ENCODE measurements at places on chromosomes 7 and 10.

GRCh38 chr10:89745903-89746302, 44.5 kb downstream of the KIF20B start:
- no peak for DNase-seq

DNA sequence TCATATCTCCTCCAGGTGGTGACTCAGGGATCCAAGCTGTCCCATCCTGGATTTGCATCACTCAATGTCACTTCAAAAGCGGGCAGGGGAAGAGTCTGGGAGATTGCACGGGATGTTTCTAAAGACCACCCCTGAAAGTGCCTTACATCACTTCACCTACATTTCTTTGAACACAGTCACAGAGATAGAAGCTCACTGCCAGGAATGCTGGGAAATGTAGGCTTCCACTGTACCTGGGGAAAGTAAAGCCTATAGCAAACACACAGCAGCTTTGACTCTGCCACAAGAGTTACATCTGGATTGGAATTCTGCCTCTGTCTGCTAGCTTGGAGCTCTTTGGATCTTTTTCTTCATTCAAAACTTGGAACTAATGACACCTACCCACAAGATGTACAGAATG, 300.9 kb downstream of the WDR11 start:
- DNase-seq = no peak

DNA sequence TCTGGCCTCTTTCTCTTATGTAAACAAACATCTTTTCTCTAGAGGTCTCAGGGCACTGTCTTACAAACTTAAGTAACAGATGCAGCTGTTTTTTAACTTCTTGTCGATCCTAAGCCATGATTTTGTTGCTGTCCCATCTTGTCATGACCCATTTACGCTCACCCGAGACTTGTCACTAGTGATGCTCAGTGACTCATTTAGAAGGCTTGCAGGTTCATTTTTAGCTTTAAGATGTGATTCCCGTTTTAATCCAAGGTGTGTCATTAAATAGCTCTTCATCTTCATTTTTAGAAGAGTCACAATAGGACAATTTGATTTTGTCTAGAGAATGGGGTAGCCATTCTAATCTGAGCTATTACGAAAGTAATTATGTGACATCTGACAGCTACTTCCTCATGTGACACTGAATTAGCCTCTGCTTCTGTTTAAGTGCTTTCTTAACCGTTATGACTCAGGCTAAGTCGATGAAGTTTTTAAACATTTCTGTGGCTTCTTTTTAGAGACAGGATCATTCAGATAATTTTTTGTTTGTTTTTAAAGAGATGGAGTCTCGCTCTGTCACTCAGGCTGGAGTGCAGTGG, 42.7 kb downstream of the SPDYE5 start:
- no peak for DNase-seq

DNA sequence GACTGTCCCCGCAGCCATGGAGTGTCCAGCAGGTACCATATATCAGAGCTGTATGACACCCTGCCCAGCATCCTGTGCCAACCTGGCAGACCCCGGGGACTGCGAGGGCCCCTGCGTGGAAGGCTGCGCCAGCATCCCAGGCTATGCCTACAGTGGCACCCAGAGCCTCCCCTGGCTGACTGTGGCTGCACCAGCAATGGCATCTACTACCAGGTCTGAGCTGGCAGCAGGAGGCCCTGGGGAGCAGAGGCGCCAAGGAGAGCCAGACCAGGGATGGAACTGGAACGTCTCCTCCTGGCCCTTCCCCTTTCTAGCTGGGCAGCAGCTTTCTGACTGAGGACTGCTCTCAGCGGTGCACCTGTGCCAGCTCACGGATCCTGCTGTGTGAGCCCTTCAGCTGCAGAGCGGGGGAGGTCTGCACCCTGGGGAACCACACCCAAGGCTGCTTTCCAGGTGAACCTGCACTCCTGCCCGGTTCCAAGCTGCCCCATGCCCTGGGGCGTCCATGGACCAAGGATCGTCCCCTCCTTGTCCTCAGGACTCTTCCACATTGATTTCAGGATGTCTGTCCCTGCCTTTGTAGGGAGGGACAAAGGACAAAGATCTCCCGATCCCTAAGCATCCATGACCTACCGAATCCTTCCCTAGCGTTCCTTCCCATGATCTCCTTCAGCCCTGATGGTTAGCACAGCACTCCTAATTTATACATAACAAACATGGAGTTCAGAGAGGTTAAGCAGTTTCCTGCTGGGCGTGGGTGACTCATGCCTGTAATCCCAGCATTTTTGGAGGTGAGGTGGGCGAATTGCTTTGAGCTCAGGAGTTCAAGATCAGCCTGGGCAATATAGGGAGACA, 33.3 kb downstream of the EPHB4 start:
- no peak for DNase-seq

DNA sequence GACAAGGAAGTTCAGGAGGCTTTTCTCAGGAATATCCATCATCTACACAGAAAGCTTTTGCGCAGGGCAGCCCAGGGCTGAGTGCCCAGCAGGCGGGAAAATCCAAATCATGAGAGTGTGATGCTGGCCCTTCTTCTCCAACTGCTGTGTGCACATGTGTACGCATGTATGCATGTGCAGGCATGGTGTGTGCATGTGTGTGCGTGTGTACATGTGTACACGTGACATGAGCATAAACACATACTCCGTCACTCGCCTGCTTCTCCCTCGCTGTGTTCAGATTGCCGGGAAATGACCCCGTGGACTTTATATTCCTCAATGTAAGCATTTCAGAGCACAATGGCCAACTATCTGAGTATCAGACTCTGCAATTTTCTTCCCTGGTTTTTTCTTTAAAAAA, 85.1 kb downstream of the PRPF18 start:
- no peak for DNase-seq

DNA sequence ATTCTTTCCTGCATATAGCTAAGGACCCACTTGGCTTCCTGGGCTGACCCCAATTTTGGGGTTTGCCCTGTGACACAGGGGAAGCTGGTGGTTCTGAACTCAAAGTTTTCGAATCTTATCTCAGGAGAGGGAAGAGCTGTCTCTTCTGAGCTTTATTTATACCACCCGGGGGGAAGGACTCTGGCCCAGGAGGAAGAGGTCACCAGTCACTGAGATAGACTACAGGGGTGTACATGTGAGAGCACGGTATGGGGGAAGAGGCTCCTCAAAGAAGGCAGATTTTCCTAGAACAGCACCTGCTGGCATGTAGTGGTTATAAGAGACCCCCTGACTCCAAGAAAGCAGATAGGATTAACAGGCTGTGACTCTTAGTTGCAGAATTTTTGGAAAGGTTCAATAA, 101.8 kb upstream of the ELMO1 start:
- no peak for DNase-seq

GRCh38 chr7:97009753-97010732, 4.7 kb downstream of the DLX6 start:
- DNase-seq = no peak

- DNase-seq = no peak
Measured at GRCh38 chr10:972763-973162, 15.5 kb upstream of the GTPBP4 start.

GRCh38 chr10:13815756-13816155, 229.0 kb downstream of the PRPF18 start:
- DNase-seq = no peak

DNA sequence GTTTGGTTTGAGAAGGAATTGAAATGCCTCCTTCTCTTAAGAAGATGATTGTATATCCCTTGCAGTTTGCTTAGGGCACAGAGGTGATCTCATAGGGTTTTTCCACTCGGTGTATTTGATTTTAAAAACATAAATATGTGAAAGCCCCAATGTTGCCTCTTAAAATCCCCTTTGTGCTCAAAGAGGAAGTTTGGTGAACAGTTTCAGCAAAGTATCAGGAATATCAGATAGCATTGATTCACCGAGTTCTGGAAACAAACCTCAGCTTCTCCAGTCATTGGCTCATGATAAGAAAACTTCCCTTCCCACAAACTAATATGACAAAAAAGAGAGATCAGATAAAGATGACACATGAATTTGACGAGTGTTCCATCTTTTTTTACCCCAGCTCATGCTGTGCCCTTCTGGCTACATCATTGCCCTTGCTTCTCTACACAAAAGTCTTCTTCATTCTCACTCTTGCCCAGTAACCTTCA, 20.1 kb upstream of the SMNDC1 start:
- DNase-seq = no peak

DNA sequence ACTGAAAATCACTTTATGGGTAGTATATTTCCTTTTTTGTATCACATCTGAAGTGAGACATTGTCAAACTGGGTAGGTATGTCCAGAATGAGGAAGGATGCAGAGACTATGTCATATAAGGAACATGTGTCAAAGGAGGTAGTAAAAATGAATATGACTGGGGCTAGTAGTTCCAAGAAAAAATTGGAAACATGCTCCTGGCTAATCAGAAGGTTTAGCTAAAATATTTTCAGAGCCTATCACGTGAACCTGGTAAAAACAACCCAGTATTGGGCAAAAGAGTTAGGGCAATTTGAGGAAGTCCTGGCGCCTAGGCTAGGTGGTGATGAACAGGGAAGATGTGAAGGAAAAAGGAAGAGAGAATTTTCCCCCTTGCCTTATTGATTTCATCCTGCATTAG, 26.4 kb downstream of the ENTPD1 start:
- DNase-seq = no peak

DNA sequence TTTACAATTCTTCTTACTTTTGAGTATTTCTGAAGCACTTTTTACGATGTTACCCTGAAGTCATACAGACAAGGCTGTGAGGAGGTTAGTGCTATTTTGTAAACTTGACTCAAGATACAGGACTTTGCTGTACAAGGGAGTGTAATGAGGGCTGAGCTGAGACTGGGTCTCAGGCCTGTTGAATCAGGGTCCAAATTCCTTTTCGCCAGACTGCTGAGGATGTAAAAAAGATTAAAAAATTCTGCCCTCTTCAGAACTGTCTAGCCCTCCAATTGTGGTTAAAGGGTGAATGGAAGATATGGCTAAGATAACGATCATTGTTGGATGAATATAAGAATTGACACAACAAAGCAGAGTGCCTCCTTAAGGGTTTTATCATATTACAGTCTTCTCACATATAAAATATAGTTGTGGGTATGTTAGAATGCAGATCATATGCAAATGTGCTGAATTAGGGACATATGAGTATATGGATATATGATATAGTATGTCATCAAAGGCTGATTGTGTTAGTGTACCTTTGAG, 165.4 kb downstream of the SUGCT start:
- no peak for DNase-seq

GRCh38 chr7:20095436-20095835, 121.7 kb downstream of the MACC1 start:
- no peak for DNase-seq

GRCh38 chr10:6396652-6397051, 183.4 kb downstream of the PRKCQ start:
- DNase-seq = no peak

DNA sequence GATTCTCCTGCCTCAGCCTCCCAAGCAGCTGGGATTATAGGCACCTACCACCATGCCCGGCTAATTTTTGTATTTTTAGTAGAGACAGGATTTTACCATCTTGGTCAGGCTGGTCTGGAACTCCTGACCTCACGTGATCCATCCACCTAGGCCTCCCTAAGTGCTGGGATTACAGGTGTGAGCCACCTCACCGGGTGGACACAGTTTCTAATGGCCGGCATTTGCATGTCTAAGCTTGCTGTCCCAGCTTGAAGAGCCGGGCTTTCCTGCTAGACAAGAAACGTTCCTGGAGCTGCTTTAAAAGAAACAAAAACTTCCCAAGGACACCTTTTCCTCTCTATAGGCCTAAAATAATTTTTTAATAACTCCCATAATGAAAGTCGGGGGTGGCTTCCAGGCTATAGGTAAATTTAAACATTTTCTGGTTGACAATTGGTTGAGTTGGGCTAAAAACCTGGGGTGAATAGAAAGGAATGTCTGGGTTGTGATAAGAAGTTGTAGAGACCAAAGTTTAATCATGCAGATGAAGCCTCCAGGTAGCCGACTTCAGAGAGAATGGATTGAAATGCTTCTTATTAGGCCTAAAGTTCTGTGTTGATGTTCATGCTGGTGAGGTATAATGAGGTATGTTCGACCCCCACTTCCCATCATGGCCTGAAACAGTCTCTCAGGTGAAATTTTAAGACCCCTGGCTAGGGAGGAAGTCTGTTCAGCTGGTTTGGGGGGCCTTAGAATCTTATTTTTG, 8.8 kb downstream of the ACADSB start:
- no peak for DNase-seq

DNA sequence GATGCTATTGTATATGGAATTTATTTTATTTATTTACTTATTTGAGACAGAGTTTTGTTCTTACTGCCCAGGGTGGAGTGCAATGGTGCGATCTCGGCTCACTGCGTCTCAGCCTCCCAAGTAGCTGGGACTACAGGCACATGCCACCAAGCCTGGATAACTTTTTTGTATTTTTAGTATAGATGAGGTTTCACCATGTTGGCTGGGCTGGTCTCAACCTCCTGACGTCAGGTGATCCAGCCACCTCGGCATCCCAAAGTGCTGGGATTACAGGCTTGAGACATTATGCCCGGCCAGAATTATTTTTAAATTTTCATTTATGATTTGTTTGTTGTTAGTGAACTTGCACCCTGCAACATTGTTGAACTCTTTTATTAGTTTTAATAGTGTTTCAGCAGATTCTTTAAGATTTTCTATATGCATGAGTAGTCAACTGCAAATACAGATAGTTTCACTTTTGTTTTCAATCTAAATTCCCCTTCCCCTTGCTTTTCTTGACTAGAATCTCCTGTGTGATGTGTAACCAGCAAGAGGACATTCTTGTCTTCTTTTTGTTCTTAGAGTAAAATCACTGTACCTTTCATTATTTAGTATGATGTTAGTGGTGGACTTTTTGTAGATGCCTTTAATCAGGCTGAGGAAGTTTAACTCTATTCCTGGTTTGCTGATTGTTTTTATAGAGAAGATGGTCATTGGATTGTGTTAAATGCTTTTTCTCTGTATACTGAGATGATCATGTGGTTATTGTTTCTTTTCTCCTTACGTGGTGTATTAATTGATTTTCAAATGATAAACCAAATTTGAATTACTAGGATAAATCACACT, 27.8 kb downstream of the ZNF33A start:
- no peak for DNase-seq

- no peak for DNase-seq
Measured at GRCh38 chr7:135231686-135232085, 2.0 kb upstream of the STRA8 start.

DNA sequence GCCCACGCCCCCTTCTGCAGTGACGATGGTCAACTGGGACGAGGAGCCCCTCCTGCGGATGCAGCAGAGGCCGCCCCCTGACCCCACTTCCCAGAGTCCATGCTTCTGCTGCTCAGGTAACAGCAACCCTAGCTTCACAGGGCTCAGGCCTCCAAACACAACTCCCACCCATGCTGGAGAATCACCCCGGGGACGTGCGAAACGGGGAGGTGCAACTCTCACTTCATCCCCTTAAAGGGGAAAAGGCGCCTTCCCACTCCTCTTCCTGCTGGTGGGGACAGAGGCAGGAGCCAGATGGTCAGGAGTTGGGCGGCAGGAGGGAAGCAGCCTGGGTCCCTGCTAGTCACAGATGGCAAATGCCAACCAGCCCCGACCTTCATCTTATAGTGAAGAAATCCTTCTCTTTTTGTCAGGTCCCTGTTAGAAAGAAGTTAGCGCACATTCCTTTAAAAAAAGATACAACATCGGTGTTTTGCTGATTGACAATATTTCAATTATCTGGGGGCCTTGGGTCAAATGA, 155.4 kb downstream of the DIP2C start:
- DNase-seq = no peak

- DNase-seq = no peak
Measured at GRCh38 chr10:60456053-60456452, 66.4 kb upstream of the ANK3 start.

GRCh38 chr7:84177758-84178412, 16.7 kb downstream of the SEMA3A start:
- DNase-seq = no peak
